ENCODE measurements at places on chromosomes 6 and 20.

DNA sequence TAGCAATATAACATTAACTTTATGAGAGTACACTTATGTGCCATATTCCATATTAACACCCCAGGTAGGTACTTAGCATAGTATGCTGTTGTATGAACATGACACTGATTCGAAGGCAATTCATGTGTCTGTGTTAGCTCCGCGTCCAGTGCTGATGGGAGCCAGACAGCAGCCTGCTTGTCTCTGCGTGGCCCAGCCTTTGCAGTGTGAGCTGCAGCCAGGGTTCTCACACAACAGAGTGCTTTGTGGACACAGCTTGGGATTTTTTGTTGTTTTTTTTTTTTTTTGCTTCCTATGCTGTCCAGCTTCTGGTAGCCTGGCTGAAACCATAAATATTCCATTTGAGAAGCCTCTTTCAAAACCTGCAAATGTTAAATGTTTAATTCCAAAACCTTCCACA is 350.9 kb downstream of the SMOC2 start:
- no peak for DNase-seq

- no peak for DNase-seq
Observed at GRCh38 chr6:159655409-159655988, 37.5 kb downstream of the SOD2 start.

DNA sequence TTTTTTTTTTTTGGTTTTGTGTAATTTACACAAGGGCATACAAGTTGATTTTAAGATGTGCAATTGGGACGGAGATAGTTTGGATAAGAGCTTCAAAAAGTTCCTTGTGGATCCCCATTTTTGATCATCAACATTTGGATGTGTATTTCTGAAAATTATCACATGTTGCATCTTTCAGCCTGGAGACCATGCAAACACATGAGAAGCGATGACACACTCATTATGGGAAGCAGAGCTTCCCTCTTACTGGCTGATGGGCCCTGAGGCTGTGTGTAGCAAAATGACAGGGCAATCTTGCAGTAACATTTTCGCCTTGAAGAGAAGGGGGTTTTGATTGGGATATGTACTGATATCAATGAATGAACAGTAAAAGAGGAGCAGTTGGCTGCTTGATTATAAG is 22.0 kb upstream of the RIPK1 start:
- no peak for DNase-seq

DNA sequence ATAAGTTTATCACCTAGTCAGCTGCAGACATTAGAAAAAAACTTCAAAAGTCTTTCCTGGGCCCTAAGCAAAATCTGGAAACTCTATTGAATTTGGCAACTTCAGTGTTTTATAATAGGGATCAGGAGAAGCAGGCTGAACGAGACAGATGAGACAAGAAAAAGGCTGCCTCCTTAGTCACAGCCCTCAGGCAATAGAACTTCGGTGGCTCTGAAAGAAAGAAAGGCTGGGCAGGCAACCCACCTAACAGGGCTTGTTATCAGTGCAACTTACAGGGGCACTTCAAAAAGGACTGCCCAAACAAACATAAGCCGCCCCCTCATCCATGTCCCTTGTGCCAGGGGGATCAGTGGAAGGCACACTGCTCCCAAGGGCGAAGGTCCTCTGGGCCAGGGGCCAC is 657.9 kb upstream of the HS3ST5 start:
- DNase-seq, result no peak

GRCh38 chr6:74969591-74970267 is 236.1 kb downstream of the COL12A1 start:
- DNase-seq, result no peak

GRCh38 chr20:33963751-33964150 is 30.0 kb upstream of the RALY start:
- DNase-seq, result no peak

DNA sequence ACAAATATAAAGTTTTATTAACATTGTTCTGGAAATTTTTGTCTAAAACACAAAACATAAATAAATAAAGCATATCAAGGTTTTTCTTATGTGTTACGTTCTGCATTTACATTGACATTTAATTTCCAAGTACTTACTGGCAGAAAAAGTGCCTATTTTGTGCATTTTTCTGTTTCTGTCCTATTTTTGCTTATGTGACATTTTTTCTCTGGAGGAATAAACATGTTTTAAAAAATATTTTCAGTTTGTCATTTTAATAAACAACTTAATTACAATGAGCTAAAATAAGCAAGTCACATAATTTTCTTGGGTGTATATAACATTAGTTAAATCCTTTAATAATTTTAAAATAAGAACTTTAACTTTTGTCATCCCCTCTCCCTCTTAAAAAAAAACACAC is 94.4 kb upstream of the HS3ST5 start:
- DNase-seq, result no peak

GRCh38 chr6:26300043-26300331 is 65.0 kb upstream of the BTN3A2 start:
- no peak for DNase-seq

DNA sequence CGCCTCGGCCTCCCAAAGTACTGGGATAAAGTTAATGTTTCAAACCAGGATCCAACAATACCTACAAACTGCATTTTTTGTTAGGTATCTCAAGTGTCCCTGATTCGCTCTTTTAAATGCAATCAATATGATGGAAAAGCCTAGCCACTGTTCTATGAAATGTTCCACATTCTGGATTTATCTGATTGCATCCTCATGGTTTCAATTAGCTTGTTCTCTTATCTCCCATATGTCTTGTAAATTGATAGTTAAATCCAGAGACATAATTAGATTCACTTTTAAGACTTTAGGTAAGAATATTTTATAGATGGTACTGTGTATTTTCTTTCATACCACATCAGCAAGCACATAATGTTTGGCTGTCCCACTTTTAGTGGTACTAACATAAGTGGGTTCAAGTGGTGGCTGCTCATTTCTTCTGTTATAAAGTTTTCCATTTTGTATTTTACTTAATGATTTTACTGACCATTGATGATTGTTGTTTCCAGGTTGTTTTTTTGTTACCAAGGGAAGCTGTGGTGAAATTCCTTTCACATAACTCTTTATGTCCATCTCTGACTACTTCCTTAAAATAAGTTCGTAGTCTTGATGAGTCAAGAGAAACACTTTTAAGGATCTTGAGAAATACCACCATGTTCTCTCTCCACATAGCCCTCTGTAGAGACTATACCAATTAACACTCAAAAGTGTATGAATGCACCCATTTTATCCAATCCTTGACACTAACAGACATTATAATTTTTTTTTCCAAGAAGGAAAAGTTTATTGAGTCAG is 40.5 kb downstream of the RNGTT start:
- no peak for DNase-seq

DNA sequence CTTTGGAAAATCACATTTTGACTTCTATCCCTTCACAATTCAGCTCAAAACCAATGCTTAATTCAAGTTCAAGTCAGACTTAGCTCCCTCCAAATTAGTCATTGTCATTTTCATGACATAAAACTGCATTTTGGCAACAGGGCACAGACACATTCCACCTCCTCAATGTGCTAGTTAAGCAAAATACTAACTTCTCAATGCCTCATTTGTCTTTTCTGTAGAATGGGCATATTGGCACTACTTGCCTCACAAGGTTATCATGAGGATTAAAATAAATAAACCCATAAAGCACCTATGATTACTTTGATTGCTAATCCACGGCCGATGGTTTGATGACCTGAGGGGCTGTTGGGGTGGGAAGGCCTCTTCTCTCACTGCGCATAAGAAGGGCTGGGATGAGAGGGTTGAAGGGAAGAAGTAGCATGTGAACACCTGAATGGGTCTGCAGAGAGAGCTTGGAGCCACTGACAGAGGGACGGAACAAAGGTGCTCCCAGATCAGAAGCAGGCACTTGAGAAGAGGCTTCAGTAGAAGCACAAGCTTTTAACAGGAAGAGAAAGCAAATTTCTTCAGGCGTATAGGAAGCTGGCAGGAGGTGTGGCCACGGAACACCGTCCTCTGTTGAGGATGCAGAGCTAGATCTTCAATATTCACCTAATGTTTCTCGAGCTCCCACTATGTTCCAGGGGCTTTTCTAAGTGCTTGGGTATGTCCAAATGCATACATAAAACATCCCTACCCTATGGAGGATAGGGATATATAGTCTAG is 11.7 kb upstream of the TBC1D7 start:
- DNase-seq, result no peak

DNA sequence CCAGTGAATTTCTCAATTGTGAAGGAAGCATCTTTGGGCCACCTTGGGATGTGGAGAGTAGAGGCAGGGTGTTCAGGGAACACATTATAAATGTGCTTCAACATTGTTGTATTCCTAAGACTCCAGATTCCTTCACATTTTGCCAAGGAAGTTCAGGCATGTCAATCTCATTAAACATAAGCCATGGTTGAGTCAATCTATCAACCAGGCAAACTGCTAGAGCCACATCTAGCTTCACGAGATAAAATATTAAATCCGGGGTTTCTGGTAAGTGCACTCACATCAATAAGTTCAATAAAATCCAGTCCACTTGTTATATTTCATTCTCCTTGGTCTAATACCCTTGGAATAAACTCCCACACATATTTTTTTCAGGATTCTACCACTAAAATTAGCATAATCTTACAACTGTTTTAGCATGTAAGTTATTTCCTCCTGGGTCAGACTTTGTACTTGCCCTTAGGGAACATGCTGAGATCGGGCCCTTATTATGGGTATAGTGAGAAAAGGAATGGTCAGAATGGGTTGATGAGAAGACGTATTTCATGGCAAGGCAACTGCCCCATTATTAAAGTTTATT is 93.6 kb downstream of the ADTRP start:
- DNase-seq, result no peak

DNA sequence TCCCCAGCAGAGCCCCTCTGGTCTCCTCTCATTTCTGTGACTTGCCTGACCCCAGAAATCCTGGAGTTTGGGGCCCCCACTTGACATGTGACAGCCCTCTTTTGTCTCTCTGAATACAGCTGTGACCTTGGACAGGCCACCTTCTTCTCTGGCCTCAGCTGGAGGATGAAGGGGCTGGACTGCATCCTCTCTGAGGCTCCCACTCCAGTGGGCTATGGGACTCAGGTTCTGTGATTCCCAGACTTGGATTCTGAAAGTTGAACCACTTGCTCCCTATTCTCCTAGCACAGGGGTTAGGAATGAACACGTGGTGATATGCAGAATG is 9.1 kb downstream of the BPIFB3 start:
- no peak for DNase-seq

- no peak for DNase-seq
Observed at GRCh38 chr6:118249680-118250079, 298.4 kb upstream of the PLN start.

DNA sequence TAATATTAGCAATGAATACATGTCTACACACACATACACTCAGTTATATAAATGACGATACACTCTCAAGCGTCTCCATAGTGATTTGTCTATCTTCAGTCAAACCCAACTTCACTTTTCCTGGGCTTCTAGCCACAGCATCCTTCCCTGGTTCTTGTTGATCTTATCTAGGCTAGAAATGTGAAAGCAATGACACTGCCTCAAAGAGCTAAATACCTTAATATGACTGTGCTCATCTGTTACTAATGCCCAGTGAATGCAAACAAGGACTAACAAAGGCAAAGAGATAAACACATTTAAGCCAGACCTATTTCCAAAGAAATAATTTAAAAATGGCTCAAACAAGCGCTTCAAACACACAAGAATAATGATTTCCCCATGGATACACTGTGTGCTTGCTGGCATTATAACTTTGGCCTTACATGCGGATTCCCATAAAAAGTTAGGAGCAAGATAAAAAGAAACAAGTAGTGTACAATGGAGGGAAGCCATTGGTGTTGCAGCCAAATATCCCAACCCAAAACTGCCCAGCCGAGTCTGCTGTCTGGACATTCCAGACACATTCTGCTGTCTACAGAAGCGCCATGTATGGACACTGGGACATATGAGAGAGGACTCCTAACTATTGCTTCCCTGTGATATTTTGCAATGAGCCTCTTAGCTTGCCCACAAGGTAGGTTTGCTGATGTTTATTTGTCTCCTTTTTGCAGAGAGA is 19.5 kb upstream of the DAAM2 start:
- no peak for DNase-seq

GRCh38 chr20:53224851-53225250 is 252.7 kb downstream of the TSHZ2 start:
- no peak for DNase-seq
